ENCODE measurements at places on chromosomes 6 and 20.

DNA sequence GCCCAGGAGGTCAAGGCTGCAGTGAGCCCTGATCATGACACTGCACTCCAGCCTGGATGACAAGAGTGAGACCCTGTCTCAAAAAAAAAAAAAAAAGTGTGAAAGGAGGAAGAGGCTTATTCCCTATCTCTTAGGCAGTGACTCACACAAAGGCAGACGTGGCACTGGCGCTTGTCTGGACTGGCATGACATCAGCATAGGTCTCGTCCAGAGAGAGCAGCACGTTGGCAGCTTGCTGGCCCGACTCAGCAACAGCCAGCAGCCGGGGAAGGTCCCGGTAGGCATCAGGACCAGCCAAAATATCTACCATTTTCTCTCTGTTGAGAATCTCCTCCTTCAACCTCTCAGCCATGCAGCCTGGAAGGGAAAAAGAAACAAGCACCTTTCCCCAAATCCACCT is 14.1 kb downstream of the CDK5RAP1 start:
- no peak for DNase-seq

DNA sequence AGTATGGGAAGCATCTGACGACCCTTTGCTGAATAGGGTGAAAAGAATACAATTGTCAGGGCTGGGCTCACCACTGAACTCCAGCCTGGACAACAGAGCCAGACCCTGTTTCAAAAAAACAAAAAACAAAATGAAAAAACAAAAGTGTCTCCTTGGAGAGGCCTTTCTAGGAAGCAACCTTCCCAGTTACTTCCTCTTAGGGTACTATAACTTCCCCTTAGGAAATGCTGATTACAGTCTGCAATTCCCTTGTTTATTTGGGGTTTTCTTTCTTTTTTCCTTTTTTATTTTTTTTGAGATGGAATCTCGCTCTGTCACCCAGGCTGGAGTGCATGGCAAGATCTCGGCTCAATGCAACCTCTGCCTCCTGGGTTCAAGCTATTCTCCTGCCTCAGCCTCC is 20.5 kb upstream of the TTPAL start:
- DNase-seq = no peak

- no peak for DNase-seq
Observed at GRCh38 chr6:20325641-20326421, 75.8 kb upstream of the E2F3 start.

- no peak for DNase-seq
Observed at GRCh38 chr20:48054051-48054450, 268.8 kb upstream of the SULF2 start.

DNA sequence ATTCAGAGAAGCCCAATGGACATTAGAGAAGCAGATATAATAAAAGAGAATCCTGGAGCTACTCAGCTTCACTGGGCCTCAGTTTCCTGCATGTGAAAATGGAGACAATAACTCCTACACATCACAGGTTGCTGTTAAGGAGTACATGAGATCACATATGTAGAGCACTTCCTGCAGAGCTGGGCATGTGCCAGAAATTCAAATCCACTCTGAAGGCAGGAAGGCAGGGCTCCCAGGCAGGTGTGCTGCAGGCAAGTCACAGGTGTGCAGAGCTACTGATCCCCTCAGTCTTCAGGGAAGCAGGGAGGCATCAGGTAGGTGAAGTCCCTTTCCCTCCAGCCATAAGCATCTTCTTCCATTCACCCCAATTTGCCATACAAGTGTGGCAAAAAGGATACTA is 48.0 kb downstream of the DST start:
- DNase-seq = no peak

DNA sequence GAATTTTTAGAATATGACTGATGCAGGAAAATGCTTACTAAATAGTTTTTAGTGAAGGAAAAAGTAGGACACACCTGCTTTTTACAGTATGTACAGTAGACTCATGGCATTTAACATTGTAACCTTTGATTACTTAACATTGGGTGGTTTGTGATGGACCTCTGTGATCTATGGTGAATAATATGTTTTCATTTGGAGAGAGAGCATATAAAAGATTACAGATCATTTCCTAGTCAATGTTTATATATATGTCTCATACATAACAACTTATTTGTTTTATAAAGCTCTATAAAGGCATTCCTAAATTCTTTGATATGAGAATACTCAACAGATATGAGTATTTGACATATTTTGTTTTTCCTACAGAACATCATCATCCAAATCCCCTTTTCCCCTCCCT is 129.3 kb upstream of the PDE7B start:
- no peak for DNase-seq

DNA sequence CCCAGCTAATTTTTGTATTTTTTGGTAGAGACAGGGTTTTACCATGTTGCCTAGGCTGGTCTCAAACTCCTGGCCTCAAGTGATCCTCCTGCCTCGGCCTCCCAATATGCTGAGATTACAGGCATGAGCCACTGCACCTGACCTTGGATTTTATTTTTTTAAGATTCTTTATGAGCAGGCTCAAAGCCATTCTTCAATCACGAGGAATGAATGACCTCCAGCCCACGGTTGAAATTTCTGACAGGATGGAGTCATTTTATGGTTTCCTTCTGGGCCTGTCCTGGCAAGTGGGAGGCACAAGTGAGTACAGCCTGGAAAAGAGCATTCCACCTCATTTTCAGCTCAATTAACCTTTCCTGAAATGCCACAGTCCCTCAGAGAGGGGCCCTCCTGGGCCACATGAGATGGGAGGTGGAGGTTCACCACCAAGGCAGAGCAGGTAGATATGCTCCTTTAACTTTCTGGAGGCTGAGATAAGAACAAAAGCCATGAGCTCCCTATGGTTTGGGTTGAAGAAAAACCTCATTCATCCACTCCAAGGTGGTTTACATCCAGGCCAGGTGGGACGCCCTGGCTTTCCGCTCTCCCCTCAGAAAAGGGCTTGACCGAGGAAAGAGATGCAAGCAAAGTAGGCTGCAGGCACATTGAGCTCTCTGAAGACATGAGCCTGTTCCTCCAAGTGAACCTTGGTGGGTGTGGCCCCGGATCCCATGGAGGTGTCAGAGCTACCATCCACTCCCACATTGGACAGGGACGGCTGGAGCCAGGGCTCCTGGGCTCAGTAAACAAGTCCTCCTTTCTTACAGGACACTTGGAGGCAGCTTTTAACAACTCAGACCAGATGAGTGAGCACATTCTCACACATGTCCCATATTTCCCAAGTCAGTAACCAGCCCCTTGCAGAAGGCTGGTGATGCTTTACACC is 208.5 kb upstream of the SSTR4 start:
- no peak for DNase-seq
